Stomach (tissue), 19 donors: ENCODE measurements at places on chromosomes 1 and 21.

GRCh38 chr1:101236516-101237228, at the start of gene S1PR1:
S1PR1 (plus strand) TSS chr1:101237019; CDS start chr1:101238985, 1,966 bp downstream.
- DNase-seq = peak; percentile 50

DNA sequence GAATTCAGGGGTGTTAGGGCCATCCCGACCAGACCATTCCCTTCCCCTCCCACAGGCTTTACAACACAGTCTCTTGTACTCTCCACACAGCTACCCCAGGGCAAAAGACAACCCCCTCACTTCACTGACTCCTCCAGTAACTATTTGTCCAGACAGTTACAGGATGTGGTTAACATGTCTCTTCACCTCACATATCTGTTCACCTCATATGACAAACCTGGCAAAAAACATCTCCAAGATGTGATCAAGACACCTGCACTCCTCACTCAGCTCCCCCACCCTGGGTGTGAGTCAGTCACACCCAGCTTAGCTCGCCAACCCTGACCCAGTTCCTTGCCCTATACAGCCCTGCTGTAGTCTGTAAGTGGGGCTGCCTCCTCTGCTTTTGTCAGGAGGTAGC, 490.5 kb upstream of the CHRM3 start:
- DNase-seq = no peak

GRCh38 chr1:203187304-203187685, 791 bp upstream of the CHI3L1 start:
- no peak for DNase-seq

DNA sequence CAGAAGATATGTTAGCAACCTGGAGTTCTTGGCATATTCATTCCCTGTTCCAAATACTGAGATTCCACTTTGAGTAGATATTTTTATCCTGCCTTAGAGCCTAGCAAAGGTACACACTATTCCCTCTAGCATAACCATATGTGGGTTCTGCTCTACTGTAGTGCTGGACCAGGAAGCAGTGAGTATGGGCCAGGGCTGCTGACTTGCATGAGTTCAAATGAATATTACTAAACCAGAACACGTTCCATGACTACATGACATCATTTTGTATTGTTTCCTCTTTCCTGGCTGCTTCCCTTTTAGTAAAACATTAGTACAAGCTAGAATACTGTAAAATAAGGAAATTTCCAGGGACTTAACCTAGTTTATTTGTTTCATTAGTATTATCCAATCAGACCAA, 41.1 kb downstream of the TNFSF18 start:
- peak; percentile 16 for DNase-seq

DNA sequence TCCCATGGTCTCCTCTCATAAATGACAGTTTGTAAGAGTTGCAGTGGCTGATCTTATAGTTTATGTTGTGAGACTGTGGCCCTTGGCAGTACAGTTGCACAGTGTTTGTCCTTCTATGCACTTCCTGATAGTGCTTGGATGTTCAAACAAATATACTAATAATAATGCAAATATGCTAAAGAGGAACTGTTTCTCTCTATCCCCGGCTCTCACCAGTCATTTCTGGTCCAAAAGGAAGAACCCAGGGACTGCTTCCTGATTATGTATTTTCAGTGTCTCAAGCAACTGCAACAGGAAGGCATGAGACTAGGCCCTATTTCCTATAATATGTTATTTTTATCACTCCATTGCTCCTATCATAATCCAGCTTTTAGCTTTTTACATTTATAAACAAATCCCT, 17.0 kb upstream of the SUCO start:
- no peak for DNase-seq

- no peak for DNase-seq
These were observed 12.2 kb upstream of the FAM167B start for GRCh38 chr1:32234792-32235191.

DNA sequence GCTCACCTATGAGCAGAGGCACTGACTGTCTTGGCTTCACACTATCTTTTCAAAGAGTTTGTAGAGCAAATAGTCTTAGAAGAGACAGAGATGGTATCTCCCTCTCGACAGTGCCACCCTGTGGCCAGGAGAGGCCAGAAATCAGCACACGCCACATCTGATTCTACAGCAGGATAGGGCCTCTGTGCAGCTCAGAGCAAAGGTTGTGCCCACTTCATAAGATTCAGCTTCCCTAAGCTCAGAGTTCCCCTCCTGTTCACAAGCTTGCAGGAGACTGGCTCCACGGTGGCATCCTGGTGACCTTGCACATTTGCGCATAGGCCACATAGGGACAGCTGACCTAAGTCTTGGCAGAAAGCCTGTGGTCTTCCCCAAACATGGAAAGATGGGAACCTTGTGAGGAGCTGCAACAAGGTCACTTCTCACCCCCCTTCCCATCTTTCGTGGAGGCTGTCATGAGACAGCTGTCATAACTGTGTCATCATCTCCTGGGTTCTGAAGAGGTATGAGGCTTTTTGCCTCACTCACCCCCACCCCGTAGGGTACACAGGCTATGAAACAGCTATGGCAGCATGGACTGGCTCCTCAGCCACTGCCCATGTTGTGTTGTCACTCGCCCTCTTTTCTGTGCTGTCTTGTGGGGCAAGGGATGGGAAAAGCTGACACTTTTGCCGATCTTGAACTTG, 3.0 kb downstream of the ITLN2 start:
- DNase-seq = peak; percentile 85

- DNase-seq = no peak
These were observed 78.5 kb upstream of the KAZN start for GRCh38 chr1:14519976-14520375.

GRCh38 chr1:49028396-49028795, 251.7 kb upstream of the BEND5 start:
- no peak for DNase-seq

GRCh38 chr1:221776495-221777301, 34.8 kb upstream of the DUSP10 start:
- no peak for DNase-seq

DNA sequence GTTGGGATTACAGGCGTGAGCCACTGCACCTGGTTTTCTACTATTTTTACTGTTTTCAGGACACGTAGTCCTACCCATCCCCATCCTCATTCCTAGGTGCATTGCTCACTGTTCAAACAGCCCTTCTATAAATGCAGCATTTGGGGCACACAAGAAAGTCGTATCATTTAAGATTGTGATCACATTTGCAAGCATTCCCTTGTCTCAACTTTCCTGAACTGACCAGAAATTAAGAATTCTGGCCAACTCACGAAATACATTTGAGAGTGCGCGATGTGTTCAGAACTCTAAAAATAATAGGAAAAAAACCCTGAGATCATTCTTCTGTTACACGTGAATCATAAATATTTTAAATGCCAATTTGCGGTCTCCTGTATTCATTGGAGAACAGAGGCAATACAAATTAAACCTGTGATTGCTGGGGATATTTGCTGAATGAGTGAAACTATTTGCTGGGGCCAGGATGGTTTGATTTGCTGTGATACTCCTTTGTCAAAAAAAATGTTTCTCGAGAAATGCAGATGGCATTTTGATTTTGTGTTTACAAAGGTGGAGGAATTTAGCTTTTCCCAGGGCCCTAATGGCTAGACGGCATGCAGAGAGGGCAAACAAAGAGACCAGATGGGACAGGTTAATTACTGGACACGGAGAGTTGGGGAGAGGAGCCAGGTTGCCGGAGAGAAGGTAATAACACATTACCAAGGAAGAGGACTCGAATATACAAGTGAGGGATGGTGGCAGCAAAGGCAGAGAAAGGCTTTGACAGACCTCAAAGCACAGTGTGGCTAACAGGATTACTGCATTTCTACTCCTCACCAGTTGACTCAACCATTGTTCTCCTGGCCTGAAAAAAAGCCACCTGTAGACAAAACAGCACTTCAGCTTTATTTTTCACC, 38.4 kb downstream of the STPG1 start:
- DNase-seq = no peak

GRCh38 chr1:44305962-44306422, 49.1 kb downstream of the ERI3 start:
- DNase-seq = no peak

DNA sequence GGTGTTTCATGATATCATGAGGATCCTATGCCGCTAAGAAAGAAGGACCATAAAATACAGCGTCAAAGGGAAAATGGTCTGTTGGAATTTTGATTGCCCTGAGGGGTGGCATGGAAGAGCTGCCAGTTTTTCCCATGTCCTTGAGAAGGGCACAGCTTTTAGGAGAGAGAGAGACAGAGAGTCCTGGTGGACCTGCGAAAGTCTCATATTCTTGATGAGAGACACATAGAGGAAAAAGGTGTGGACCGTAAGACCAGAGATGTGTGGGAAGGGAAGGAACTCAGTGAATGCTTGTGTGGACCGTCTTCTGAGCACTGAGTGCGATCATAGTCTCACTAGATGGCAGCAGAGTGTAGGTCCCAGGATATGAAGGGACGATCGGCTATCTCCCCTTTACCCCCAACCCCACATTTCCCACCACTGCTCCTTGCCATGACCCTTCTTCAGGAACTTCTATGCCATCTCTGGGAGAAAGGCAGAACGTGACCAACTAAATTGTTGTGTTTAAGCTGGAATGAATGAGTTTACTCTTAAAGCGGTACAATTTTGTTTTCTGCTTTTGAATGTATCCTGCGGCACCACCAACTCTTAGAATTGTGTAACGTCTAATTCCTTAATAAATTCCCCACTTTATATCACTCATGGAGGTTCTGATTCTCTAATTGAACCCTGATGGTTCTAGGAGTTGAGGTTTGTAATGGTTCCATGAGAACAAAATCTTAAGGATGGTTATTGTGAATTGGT, 117.7 kb downstream of the CTH start:
- peak; percentile 73 for DNase-seq

GRCh38 chr1:235861857-235862256, 4.8 kb downstream of the LYST start:
- DNase-seq = no peak

GRCh38 chr1:171999756-172000155, 158.5 kb downstream of the DNM3 start:
- DNase-seq = no peak

- DNase-seq = no peak
These were observed 354.2 kb upstream of the ESRRG start for GRCh38 chr1:217077426-217077825.

- no peak for DNase-seq
These were observed 106.7 kb upstream of the CDC42BPA start for GRCh38 chr1:227424953-227425352.

- no peak for DNase-seq
These were observed 209.2 kb upstream of the GRIK3 start for GRCh38 chr1:37243368-37244082.

GRCh38 chr1:29679316-29679715, 443.0 kb downstream of the PTPRU start:
- no peak for DNase-seq

DNA sequence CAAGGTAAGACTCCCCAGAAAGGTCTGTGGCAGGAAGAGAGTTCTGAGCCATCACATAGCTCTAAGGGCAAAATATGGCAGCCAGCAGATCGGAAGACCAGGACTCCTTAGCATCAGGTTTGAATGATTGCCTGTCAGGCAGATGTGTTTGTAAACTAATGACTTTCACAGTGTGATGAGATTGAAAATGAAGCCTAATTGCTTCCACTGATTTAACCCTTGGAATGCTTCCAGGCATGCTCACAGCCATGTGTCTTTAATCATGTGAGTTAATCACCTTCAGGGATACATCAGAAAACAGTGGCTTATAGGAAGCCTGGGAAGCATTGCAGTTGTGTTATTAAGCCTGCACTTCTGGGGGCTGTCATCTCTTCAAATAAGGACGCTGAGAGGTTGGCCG, 82.8 kb downstream of the LRRC53 start:
- DNase-seq = peak; percentile 16

- no peak for DNase-seq
These were observed 56.3 kb upstream of the HTR1D start for GRCh38 chr1:23273450-23274133.

- DNase-seq = no peak
These were observed 38.9 kb upstream of the HMCN1 start for GRCh38 chr1:185695299-185695698.

DNA sequence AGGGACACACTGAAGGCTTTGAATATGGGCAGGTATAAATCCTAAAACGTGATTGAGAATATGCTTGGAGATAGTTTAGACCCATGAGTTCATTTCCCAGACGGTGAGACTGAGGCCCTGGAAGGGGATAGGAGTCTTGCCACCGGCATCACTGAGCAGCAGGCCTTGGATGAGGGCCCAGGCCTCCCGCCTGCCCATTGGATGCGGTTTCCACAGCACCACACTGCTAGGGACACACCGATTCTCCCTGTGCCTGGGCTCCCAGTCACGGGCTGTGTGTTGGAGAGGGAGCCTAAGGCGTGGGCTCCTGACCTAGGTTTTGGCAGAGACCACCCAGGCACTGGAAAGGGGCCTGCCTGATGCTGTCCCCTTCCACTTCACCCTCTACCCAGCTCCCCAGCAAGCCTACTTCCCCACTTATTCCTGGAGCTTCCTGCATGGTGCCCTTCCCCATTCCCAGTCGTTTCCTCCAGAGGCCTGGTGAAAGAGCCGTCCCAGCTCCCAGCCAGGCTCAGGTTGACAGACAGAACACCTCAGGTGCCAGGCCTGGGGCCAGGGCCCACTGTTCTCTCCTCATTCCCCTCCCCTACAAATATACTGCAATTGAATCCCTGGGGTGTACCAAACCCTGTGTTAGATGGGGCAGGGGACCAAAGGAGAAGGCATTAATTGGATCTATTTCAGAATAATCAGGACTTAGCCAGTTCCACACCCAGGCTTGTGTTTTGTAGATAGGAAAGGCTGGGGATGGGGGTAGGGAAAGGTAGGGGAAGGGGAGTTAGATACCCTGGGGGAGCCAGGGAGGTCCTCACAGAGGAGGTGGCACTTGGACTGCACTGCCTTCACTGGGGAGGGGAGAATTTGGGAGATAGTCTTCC, 3.4 kb downstream of the FOXO6 start:
- no peak for DNase-seq

- DNase-seq = peak; percentile 84
These were observed at the start of gene SERINC2 for GRCh38 chr1:31412732-31413404. SERINC2 (plus strand) TSS chr1:31413213; CDS start chr1:31413266, 53 bp downstream.

DNA sequence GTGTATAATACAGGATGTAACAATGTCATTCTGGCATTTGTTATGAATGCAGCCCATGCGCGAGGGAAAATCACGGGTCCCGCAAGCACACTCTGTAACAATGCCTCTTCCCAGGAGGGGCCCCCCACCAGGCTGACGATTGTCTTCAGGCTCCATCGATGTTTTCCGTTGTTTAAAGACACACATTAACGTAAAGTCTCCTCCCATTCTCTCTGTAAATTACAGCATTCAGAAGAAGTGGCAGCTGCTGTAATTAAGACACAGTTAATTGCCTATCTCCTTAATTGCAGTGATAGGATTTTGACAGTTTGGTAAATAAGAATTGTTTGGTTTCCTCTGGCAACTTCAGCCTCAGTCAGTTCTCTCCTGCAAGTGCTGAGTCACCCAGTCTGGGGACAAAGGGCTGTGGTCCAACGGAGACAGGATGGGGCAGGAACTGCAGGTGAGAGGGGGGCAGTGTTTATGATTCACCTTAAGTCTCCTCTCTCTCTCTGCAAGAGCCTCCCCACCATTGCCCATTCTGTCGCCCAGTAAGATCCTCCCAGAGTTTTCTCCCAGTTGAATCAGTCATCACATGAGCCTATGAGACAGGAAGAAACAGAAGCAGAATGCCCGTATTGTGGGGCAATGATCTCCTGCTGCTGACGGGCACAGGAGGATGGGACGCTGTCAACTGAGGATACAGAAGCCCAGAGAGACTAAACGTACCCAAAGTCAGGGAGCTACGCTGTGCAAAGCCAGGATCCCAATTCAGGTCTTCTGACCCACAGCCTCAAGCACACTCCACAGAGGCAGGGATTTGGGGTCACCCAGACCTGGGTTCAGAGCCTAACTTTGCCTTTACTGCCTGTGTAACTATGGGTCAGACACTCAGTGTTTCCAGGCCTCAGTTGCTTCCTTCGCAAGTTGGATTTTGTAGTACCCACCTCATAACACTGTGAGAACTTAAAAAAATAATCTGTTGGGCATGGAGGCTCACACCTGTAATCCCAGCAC, 110.0 kb downstream of the ADSS2 start:
- DNase-seq = no peak
